ENCODE measurements at places on chromosomes 12 and 14.

GRCh38 chr14:30958555-30959407, 66.7 kb upstream of the AP4S1 start:
- DNase-seq = no peak
- H3K4me1 ChIP-seq = peaks cover 8% of the 10 kb centered on the region
- peak overlapping the region; percentile 68 for H3K27ac ChIP-seq
- peaks cover 49% of the 10 kb centered on the region for H3K36me3 ChIP-seq
- H3K4me3 ChIP-seq = no peak overlapping the region

DNA sequence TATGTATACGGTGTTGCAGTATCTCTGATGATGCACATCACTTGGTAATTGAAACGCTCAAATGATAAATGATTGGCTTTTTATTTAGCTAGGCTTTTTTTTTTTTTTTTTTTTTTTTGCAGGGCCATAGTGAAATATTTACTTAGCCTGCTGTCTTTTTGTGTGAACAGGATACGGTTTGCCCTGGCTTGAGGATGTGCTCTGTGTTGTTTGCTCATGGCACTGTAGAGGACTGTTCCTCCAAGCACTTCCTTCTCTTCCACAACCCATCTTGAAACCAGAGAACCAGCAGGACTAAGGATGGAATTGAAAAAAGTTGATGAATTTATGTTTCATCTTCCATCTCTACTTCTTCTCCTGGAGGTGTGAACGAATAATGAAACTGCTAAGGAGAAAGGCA, 15.5 kb upstream of the SSPN start:
- no peak overlapping the region for H3K27ac ChIP-seq
- DNase-seq = no peak
- peaks cover 36% of the 10 kb centered on the region for H3K27me3 ChIP-seq
- no peaks in the 10 kb centered on the region for H3K4me1 ChIP-seq
- no peaks in the 10 kb centered on the region for H3K36me3 ChIP-seq

DNA sequence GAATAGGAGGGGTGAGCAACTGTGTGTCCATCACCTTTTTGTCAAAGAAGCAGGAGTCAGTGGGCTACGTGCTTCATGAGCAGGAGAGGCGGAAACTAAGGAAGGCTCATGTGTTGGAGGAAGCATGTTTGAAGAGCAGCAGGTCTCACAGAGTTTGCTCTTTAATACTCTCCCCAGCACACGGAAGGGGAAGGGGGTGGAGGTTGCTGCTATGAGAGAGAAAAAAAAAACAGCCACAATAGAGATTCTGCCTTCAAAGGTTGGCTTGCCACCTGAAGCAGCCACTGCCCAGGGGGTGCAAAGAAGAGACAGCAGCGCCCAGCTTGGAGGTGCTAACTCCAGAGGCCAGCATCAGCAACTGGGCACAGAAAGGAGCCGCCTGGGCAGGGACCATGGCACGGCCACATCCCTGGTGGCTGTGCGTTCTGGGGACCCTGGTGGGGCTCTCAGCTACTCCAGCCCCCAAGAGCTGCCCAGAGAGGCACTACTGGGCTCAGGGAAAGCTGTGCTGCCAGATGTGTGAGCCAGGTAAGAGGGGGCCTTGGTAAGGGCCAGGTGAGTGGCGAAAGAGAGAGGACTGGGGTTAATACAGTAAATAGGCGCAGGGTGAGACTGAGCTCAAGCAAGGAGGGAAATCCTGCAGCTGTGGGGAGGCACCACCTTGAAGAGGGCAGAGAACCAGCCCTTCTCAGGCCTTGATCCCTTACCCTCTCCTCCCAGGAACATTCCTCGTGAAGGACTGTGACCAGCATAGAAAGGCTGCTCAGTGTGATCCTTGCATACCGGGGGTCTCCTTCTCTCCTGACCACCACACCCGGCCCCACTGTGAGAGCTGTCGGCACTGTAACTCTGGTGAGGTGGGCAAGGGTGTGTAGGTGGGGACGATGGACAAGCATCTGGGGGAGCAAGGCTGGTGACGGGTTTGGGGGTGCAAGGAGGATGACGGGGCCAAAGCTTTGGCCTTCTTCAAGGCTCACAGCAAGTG, at the start of gene CD27:
TSS of gene CD27 (plus strand) at position 252 of the 985 bp plus-strand sequence. CDS start at position 393, 141 bp downstream.
- H3K4me1 ChIP-seq = peaks cover 44% of the 10 kb centered on the region
- peaks cover 8% of the 10 kb centered on the region for H3K36me3 ChIP-seq
- no peak within 1 kb of the TSS for H3K4me3 ChIP-seq
- H3K27me3 ChIP-seq = no peaks in the 10 kb centered on the region
- no peak within 1 kb of the TSS for H3K27ac ChIP-seq

GRCh38 chr14:104634886-104635570, 30.5 kb upstream of the TMEM179 start:
- no peak overlapping the region for H3K4me3 ChIP-seq
- H3K4me1 ChIP-seq = peaks cover 6% of the 10 kb centered on the region
- H3K27me3 ChIP-seq = peaks cover 53% of the 10 kb centered on the region
- no peak for DNase-seq
- no peak overlapping the region for H3K27ac ChIP-seq

- DNase-seq = no peak
- no peak overlapping the region for H3K4me3 ChIP-seq
- H3K27ac ChIP-seq = no peak overlapping the region
- H3K36me3 ChIP-seq = no peaks in the 10 kb centered on the region
- no peaks in the 10 kb centered on the region for H3K4me1 ChIP-seq
Measured at GRCh38 chr14:94342334-94342934, 19.3 kb upstream of the SERPINA6 start.

DNA sequence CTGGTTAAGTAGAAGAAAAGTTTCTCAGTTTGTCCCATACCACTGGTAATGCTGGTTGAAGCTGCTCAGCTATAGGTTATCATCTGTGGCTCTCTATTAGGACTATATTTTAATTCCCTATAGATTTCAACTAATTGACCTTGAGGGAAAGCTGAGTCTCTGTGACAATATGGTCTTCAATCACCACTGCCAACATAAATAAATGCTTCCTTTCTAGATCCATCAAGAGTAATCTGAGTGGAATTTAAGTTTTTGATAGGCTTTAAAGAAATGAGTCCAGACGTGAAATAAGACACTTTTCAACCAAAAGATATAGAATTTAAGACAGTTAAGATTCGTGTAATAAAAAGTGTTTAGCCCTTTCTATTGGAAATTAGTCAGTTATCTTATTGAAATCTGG, 63.5 kb upstream of the MYF6 start:
- no peak overlapping the region for H3K4me3 ChIP-seq
- H3K36me3 ChIP-seq = no peaks in the 10 kb centered on the region
- H3K27me3 ChIP-seq = peaks cover 3% of the 10 kb centered on the region
- peaks cover 11% of the 10 kb centered on the region for H3K4me1 ChIP-seq
- no peak overlapping the region for H3K27ac ChIP-seq

GRCh38 chr12:97167598-97167997, 260.5 kb downstream of the NEDD1 start:
- peaks cover 29% of the 10 kb centered on the region for H3K4me1 ChIP-seq
- H3K36me3 ChIP-seq = peaks cover 8% of the 10 kb centered on the region
- H3K4me3 ChIP-seq = no peak overlapping the region
- H3K27ac ChIP-seq = no peak overlapping the region
- no peaks in the 10 kb centered on the region for H3K27me3 ChIP-seq
